Activated naive CD4-positive, alpha-beta T cell treated with anti-CD3 and anti-CD28 coated beads, Interleukin-2, amount 50 U/mL, for 72 hours (primary cell): ENCODE measurements at places on chromosomes 5 and 9. TPM values are rescaled to one million over a fixed set of nuclear protein-coding genes. Genes with fewer than 3 reads are reported as not detected.

GRCh38 chr9:131755541-131756198 is 15.8 kb upstream of the RAPGEF1 start:
- DNase-seq, result peak; percentile 87

The CER1 gene
- total RNA-seq, result not detected

- no peak for DNase-seq
Measured at GRCh38 chr5:138951091-138951985, 76.2 kb upstream of the LRRTM2 start.

The ITGA1 gene
- 6.0 TPM for total RNA-seq

DNA sequence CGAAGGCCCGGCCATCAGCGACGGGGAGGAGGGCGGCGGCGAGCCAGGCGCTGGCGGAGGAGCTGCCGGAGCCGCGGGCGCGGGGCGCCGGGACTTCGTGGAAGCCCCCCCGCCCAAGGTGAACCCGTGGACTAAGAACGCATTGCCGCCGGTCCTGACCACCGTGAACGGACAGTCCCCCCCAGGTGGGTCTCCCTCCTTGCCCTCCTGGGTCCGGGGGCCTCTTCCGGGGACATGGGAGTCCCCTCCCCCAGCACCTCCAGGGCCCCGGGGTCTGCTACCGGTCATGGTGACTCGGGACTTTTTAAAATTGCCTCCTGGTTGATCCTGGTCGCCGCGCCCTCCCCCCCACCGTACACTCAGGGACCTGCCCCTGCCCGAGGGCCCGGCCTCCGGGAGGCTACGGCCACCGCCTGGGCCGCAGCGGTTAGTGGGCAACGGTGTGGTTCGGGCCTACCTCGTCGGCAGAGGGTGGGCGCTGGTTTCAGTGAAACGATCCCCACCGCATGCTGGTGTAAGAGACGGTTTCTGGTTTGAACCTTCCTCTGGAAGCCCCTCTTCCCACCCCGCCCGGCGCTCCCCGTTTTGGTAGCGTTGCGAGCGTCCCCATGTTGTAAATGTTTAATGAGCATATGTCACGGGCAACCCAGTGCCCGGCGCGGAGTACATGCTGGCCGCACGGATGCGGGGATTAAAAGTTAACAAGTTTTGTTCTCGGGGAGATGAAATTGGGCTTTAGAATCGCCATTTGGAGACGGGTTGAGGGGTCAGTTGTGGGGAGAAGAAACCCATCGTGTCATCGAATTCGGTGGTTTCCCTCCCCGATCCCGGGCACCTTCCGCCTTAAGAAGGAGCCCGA is 1.1 kb downstream of the LARP1 start:
- DNase-seq, result peak; percentile 27

The URM1 gene
- 77.9 TPM for total RNA-seq

The BTNL9 gene
- total RNA-seq, result not detected

The CANX gene
- 484 TPM for total RNA-seq

The CCL27 gene
- not detected for total RNA-seq

DNA sequence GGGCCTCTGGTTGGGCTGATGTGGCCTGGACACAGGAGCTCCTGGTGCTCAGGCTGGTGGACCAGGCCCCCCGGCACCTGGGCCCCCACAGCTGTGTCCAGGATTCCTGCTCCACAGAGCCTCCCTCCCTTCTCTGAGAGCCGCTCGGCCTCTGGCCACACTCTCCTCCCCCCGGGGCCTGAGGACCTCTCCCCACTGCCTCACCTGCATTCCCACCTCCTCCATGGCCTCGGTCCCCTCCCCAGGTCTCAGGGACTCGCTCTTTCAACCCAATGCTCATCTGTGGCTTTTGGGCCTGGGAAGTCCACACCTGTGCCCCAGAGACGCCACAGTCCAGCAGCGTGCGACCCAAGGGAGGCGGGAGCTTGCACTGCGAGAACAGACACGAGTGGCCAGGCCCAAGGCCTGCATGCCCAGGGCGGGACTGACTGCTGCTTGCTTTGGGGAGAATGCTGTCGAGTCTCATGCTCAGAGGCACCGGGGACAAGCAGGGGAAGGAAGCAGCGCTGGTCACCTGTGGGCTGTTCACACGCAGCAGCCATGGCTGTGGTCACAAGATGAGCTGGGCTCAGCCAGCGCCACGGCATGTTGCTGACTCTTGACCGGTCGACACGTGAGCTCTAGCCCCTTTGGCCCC is 14.6 kb downstream of the PAEP start:
- DNase-seq, result no peak

- no peak for DNase-seq
Measured at GRCh38 chr5:40838086-40838485, 3.1 kb upstream of the RPL37 start.

The OR1J2 gene
- total RNA-seq, result not detected

The GPR150 gene
- total RNA-seq, result 0.74 TPM

DNA sequence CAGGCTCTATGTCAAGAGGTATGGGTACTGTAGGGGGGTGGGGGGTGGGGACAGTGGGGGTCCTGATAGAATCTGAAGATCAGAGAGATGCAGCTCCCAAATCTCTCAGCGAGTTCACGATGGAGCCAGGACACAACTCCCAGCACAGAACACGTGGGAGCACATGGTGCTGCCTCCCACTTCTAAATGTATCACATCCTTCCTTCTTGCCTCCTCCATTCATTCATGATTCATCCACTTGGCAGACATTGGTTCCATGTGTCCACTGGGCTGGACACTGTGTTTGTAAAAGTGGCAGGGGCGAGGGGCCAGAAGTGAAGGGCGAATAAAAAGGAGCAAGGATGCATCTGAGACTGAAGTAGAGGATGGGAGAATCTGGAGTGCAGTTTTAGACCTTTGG is 33.9 kb downstream of the SH3TC2 start:
- no peak for DNase-seq
